ENCODE measurements at places on chromosomes 3 and 15. TPM values are rescaled to one million over a fixed set of nuclear protein-coding genes. Genes with fewer than 3 reads are reported as not detected.
A peak's percentile ranks its signal among the peaks of the same experiment; 100 is the strongest.

- DNase-seq: no peak
- H3K27me3 ChIP-seq: no peaks in the 10 kb centered on the region
- no peaks in the 10 kb centered on the region for H3K36me3 ChIP-seq
Measured at GRCh38 chr3:158451405-158452055, 119.5 kb upstream of the MLF1 start.

Gene SEMA4B
- 14.1 TPM for total RNA-seq

DNA sequence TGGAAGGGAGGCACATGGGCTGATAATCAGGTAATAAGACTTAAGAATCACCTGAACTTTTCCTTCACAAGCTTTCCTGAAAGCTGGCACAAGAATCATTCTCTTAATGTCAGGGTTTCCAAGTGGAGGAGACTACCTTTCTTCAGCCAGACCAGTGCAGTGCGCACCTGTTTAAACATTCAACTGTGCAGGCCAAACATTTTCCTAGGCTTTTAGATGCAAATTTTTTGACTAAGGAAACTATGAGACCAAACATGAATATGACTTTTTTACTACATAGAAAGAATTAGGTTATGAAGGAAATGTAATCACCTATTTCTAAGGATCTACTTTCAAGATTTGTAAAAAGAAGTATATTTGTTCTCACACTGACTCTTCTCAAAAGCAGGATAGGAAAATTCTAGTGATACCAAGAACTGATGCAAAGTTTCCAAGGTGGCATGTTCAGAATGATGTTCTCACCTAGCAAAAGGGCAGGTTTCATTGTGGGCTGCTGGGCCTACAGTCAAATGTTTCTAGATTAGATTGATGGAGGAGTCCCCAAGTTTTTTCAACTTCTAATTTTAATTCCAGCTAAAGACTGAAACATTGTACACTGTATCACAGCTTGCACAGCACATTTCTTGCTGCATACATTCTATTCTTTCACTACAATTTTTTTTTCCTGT is 339.1 kb downstream of the TIGIT start:
- no peaks in the 10 kb centered on the region for H3K36me3 ChIP-seq
- no peaks in the 10 kb centered on the region for H3K27me3 ChIP-seq
- no peak overlapping the region for H3K4me3 ChIP-seq
- no peaks in the 10 kb centered on the region for H3K4me1 ChIP-seq
- no peak overlapping the region for H3K27ac ChIP-seq

Gene ANKRD34C
- total RNA-seq: not detected

Gene CPNE9
- not detected for total RNA-seq

Gene FES
- 23.4 TPM for total RNA-seq

Gene C2CD4B
- total RNA-seq: not detected

DNA sequence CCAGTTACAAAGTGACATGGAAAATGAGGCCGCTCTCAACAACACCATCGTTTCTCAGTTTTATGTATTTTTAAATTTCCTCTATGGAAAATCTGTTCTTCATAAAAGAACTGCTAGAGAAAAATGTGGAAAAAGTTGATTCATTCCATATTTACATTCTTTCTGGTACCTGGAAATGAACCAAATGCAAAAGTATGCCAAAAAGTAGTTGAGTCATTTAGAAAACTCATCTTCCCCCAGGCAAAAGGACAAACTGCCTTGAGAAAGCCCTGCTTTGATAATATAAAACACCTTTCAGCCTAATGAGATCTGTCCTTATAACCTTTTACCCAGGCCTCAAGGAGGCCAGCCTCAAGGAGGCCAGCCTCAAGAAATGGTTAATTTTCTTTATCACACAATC is 283.0 kb upstream of the VEPH1 start:
- peak; percentile 85 for DNase-seq
- H3K27ac ChIP-seq: peak overlapping the region; percentile 36
- H3K36me3 ChIP-seq: no peaks in the 10 kb centered on the region
- H3K4me1 ChIP-seq: peaks cover 9% of the 10 kb centered on the region
- H3K27me3 ChIP-seq: no peaks in the 10 kb centered on the region

DNA sequence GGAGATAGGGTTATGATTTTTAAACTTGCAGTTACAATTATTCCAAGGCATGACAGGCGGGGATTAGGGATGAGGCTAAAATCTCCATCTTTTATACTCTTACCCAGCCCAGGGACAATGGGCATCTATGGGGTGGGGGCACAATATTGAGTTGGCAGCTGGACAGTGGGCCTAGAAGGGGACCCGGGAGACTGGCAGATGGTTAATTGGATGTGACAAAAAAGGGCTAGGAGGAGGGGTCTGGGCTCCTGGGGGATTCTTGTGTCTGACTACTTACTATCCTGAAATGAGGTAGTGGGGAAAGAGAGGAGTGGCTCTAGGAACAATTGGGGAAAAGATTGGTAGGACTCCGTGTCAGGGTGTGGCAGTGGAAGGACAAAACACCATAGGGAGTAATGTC is 53.0 kb upstream of the ROPN1 start:
- H3K4me1 ChIP-seq: no peaks in the 10 kb centered on the region
- no peaks in the 10 kb centered on the region for H3K36me3 ChIP-seq
- peaks cover 14% of the 10 kb centered on the region for H3K27me3 ChIP-seq
- H3K4me3 ChIP-seq: no peak overlapping the region
- no peak overlapping the region for H3K27ac ChIP-seq

DNA sequence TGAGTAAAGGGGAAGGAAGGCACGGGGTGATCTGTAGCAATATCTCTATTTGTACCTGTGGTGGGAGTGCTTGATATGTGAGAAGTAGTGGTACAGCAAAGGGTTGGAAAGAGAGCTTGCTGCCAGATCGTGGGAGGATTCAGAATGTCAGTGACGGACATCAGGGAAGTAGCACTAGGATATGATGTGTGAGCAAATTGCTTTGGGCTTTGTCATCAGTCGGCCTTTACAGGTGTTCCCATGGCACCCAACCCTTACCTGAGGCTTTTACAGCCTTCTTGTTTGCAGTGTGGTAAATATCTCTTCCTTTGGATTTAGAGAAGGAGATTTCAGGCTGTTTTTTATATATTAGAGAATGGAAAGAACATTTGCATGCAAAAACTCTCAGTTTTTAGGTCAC is 29.8 kb downstream of the IL1RAP start:
- H3K4me3 ChIP-seq: no peak overlapping the region
- H3K4me1 ChIP-seq: no peaks in the 10 kb centered on the region
- no peak for DNase-seq
- no peak overlapping the region for H3K27ac ChIP-seq

- no peaks in the 10 kb centered on the region for H3K4me1 ChIP-seq
- H3K4me3 ChIP-seq: no peak overlapping the region
Measured at GRCh38 chr3:15015456-15015855, 49.7 kb downstream of the MRPS25 start.

- H3K27ac ChIP-seq: no peak overlapping the region
- no peak overlapping the region for H3K4me3 ChIP-seq
- no peaks in the 10 kb centered on the region for H3K27me3 ChIP-seq
- peaks cover 3% of the 10 kb centered on the region for H3K36me3 ChIP-seq
- DNase-seq: peak; percentile 56
- peaks cover 5% of the 10 kb centered on the region for H3K4me1 ChIP-seq
Measured at GRCh38 chr15:52162260-52162659, 28.9 kb downstream of the GNB5 start.

Gene TLR9
- total RNA-seq: under 0.01 TPM

Gene CASR
- total RNA-seq: not detected

- no peak overlapping the region for H3K27ac ChIP-seq
- no peaks in the 10 kb centered on the region for H3K36me3 ChIP-seq
- H3K27me3 ChIP-seq: peaks cover 3% of the 10 kb centered on the region
- DNase-seq: no peak
- no peaks in the 10 kb centered on the region for H3K4me1 ChIP-seq
- H3K4me3 ChIP-seq: no peak overlapping the region
Measured at GRCh38 chr3:72582963-72583362, 265.3 kb downstream of the SHQ1 start.
